ENCODE measurements at places on chromosomes 7 and 10. TPM values are rescaled to one million over a fixed set of nuclear protein-coding genes. Genes with fewer than 3 reads are reported as not detected.

FAM237B gene
- not detected for total RNA-seq

GRCh38 chr10:78581133-78581694 is 487.6 kb upstream of the ZMIZ1 start:
- DNase-seq: no peak

DNA sequence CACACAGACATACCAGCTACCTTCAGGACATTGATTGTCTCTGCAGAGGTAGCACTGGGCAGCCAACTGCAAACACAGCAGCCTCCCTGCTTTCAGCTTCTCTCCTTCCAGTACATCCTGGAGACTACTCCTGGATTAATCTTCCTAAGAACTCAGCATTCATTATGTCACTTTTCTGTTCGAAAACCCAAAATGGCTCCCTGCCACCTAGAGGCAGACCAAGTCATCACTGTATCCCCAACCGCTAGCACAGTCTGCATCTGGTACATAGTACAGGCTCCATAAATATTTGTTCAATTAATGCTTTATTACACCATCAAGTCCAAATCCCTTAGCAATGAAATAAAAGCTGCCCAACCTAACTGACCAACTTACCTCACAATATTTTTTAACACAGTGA is 5.0 kb upstream of the SEC31B start:
- no peak for DNase-seq

OR9A2 gene
- not detected for total RNA-seq

GRCh38 chr10:22915314-22915713 is 12.5 kb upstream of the ARMC3 start:
- DNase-seq: no peak
